ENCODE measurements at places on chromosomes 1 and 21.

DNA sequence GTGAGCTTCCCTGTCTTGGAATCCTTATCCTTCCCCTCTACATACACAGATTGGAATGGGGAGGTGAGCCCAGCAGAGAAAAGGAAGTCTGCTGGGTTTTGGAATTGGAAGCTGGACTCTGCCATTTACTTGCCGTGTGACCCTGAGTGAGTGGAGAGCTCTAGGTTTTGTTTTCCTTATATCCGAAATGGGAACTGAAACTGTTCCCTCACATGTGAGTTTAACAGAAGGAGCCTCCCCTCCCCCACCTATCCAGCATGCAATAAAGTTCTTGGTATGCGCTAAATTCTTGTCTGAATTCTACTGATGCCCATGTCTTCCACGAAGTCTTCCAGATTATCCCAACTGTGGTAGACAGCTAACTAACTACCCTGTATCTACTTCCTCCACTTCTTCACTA, 58.7 kb downstream of the NENF start:
- DNase-seq: no peak

GRCh38 chr1:245256528-245256927, 101.7 kb downstream of the KIF26B start:
- DNase-seq: no peak

DNA sequence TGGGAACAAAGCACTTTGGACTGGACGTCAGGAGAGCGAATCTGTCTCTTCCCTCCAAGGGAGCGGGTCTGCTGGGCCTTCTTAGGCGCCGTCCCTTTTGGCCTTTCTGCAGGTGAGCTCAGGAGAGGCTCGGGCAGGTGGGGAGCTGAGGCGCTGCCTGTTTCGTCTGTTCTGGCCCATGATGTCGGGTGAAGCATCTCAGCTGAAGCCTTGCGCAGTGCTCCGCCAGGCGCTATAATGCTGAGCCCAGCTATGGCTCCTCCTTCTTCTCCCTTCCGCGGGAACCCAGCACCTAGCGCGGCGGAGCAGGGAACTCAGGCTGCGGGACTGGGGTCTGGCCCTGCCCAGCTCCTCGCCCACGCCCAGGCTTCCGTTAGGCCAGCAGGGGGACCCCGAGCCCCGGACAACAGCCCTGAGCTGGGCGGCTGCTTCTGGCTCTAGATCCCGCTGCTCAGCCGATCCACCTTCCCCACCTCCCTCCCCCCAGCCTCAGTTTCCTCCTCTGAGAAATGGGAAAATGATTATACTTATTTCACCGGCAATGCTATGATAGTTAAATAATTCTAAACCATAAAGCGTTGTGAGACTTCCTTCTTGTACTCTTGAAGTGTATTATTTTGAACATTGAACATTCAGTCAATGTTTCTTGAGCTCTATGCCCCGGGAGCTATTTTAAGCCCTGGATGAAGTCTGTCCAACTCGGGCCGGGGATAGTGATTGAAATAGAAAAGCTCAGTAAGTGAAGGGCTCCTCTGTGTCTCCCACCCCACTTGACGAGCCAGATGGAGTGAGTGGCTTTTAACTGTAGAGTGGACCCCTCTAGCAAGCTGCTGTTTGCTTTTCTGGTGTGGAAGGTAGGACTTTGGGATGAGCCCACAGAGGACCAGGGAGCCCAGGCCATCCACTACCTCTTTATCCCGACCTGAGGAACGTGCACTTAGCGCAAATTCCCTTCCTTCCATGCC, 9.6 kb upstream of the ADORA1 start:
- DNase-seq: no peak

- no peak for DNase-seq
These were observed 30.6 kb downstream of the ATP1A1 start for GRCh38 chr1:116403496-116404136.

DNA sequence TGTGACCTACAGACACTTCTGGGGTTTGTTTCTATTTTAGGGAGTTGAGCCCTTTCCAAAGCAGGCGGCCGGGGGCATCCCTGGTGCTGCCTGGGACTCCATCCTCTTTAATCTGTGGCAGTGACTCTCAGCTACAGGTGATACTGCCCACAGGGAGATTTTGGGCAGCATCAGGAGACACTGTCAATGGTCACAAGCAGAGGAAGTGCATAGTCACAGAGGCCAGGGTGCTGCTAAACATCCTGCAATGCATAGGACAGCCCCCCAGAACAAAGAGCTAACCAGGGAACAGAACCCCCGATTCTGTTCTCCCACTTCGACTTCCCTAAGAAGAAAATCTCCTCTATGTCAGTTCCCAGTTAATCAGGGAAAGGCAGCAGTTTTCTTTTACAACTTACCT, 66.2 kb downstream of the TEX35 start:
- no peak for DNase-seq

DNA sequence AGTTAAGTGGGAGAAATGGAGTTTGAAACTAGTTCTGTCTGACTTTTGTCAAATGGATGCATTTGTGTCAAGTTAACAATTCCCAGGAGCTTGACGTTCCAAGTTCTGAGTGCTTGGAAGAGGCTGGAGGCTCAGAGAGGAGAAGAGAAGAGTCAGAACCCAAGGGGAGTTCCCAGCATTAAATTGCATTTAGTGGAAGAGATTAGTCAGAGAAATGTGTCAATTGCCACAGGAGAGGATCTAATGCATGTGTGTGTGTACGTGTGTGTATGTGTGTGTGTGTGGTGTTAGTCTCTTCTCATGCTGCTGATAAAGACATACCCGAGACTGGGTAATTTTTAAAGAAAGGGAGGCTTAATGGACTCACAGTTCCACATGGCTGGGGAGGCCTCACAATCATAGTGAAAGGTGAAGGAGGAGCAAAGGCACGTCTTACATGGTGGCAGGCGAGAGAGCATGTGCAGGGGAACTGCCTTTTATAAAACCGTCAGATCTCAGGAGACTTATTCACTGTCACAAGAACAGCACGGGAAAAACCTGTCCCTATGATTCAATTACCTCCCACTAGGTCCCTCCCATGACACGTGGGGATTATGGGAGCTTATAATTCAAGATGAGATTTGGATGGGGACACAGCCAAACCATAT, 101.5 kb upstream of the TMEM51 start:
- no peak for DNase-seq

Measured in activated naive CD4-positive, alpha-beta T cell treated with Interleukin-2 at 50 U/mL for 16 hours (primary cell).